ENCODE measurements at places on chromosomes 3 and 15.

DNA sequence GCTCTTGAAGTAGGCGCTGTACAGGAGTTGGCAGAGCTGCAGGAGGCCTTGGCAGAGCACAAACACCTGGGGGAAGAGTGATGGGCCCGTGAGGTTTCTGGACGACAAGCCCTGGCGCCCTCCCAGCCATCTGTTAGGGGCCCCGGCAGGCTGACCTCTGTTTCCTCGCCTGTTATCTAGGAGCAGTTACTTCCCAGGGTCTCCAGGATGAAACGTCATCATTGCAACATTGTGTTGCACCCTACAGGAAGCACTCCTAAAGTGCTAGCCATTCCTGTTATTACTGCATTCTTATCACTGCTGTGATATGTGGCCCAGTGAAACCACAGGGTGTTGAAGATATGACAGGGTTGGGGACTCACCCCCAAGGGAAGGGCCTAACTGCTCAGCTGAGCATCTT is 50.2 kb downstream of the SLCO2A1 start:
- no peak for DNase-seq

GRCh38 chr3:126194713-126195305 is 14.4 kb upstream of the ALDH1L1 start:
- no peak for DNase-seq

DNA sequence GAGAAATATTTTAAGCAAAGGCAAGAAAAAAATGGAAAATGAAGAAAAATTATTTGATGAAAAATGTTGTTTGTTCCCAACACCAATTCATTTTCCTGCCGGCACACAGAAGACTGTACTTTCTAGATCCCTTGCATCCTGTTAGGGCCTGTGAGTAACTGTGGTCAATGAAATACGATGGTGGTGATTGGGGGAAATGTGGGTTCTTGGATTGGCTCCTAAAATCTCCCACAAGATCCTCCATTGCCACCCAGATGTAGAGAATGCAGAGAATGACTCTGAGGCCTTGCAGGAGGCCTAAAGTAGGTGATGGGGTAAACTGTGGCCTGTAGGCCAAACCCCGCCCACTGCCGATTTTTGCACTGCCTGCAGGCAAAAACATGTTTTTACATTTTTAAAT is 46.3 kb upstream of the C3orf70 start:
- no peak for DNase-seq

DNA sequence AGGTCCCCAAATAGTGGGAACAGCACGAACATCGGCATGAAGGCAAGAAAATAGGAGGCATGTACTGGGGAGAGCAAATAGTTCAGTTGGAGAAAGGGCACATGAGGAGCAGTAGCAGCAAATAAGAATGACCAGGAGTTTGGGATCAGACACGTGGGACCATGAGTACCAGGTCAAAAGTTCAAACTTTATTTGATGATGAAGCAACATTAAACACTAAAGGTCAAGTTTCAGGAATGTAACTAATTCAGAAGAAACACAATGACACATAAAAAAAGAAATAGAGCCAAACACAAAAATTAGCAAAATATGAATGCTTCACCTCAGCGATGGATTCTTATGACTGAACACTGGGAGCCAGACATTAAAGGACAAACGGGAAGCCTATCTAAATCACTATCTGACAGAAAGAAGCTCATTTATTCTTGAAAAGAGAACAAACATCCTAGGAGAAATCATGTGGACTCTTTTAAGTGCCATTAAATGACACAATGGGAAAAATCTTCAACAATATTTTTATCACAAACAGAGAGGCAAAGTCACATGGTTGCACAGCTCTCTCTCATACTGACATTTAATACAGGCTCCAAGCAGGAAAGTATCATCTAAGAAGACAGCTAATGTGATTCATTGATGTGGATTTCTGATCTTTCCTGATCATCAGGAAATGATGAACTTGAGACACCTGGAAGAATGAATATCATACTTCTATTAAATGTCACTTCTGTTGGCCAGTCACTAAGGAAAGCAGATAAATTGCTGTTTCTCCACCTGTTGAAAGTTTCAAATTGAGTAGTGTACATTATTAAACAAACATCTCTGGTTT is 216.9 kb upstream of the THBS1 start:
- no peak for DNase-seq

DNA sequence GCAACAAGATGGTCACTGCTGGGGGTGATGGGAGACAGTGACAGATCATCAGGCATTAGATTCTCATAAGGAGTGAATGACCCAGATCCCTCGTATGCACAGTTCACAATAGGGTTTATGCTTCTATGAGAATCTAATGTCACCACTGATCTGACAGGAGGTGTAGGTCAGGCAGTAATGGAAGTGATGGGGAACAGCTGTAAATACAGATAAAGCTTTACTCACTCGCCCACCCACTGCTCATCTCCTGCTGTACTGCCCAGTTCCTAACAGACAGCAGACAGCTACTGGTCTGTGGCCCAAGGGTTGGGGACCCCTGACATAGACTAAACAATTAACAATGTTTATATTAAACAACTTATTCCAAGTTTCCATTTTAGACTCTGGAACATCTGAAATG is 25.4 kb downstream of the IFT80 start:
- DNase-seq = no peak

GRCh38 chr3:34444137-34444536 is 645.7 kb downstream of the PDCD6IP start:
- no peak for DNase-seq

- DNase-seq = no peak
Observed at GRCh38 chr15:99021027-99021627, 13.5 kb upstream of the PGPEP1L start.

DNA sequence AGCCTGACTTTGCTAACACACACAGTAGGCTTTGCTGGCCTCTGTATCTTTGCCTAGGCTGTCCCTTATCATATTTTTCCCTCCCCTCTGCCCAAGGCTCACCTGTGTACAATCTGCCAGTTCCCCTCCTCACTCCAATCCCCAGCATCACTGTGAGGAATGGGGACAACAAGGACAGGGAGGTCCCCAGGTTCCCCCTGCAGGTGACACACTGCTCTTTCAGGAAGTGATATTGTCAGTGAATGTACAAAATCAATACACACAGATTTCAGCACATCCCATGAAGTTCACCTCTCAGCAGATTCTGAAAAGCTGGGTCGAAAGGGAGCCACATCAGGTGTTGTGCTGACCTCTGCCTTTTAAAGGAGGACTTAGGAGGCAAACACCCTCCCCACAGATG is 177.5 kb downstream of the RAB11A start:
- no peak for DNase-seq

DNA sequence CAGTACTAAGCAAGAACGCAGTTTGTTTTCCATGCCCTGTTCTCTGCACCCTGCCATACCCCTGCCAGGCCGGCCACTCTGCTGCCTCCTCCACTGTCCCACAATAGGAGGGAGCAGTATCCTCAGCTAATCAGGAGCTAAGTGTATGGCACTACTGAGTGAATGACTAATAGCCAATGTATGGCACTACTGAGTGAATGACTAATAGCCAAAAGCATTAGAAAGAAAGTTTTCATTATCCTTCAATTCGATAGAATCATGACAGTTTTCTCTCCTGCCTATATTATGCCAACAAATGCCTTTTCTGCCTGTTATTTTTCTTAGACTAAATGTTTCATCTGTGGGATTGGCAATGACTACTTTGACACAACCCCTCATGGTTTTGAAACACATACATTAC is 107.5 kb upstream of the CHRM5 start:
- DNase-seq = no peak

DNA sequence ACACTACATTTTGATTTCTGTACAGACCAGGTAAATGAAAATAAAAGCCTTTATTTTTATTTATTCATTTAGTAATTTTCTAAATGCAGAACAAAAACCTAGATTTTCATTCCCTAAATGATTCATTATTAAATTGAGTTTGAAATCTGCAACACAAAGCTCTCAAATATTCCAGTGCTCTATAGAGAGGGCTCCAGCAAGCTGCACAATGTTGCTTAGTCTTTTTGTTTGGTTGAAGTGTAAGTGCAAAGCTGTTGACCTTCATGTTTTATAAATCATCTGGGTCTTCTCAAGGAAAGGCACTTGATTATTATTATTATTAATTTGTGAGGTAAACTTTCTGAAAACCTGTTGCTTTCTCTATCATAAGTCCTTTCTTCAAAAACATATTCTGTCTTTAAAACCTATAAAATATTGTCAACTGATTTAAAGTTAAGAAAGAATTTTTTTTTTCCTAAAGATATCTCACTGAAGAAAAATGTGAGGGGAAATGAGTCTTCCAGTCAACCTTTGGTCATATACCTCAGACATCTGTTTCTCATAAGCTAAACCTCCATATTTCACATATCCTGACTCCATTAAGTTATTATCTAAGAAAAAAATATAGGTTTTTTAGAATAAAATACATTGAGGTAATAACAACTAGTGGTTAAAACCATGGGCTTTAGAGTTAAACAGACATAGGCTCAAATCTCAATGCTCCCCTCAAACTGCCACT is 100.7 kb downstream of the ZIC4 start:
- DNase-seq = no peak

DNA sequence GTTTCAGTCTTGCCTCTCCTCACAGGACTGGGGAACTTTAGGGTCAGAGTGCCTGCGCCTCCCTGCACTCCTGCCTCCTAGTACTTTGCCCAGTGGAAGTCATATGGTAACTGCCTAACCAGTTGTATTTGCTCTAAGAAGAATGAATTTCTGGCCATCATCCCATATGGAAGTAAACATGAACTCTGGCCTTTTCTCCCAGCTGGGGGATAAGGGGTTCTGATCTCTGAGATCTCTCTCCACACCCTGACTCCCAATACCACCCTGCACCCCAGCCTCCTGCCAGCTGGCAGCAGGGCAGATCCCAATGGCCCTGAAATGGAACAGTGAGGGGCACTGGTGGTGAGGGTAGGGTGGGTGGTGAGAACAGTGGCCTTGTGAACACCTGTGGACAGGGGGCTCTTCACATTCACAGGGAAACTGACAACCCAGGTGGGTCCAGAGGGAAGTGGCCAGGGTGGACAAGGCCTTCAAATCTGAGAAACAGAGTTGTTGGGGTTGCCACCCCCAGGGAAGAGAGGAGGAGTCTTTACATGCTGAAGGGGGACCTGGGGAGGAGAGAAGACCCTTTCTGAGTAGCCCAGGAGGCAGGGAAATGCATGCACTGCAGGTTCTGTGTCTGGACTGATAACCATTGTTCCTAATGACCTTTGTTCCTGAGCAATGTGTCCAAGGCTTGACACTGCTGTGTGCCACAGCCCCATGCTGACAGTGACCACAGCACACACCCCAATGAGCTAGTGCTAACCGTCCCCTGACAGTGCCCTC is 36.9 kb downstream of the RHCG start:
- no peak for DNase-seq

- no peak for DNase-seq
Observed at GRCh38 chr15:64634576-64635498, 140.6 kb downstream of the RBPMS2 start.

DNA sequence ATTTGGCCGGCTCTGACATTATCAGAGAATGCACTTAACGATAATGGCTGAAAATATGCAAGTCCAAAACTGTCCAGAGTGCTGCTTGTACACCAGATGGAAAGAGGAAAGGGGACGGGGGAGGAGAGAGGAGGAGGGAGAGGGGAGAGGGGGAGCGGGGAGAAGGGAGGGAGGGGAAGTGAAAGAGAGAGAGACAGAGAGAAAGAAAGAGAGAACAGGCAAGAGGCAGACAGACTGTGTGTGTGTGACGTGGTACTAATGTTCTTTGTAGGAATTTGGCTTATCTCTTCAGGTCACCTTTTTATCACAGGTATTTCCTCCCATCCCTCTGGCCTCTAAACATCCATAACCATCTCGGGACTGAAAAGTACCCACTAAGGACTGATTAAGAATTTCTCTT is 75.1 kb upstream of the LMOD3 start:
- DNase-seq = no peak

DNA sequence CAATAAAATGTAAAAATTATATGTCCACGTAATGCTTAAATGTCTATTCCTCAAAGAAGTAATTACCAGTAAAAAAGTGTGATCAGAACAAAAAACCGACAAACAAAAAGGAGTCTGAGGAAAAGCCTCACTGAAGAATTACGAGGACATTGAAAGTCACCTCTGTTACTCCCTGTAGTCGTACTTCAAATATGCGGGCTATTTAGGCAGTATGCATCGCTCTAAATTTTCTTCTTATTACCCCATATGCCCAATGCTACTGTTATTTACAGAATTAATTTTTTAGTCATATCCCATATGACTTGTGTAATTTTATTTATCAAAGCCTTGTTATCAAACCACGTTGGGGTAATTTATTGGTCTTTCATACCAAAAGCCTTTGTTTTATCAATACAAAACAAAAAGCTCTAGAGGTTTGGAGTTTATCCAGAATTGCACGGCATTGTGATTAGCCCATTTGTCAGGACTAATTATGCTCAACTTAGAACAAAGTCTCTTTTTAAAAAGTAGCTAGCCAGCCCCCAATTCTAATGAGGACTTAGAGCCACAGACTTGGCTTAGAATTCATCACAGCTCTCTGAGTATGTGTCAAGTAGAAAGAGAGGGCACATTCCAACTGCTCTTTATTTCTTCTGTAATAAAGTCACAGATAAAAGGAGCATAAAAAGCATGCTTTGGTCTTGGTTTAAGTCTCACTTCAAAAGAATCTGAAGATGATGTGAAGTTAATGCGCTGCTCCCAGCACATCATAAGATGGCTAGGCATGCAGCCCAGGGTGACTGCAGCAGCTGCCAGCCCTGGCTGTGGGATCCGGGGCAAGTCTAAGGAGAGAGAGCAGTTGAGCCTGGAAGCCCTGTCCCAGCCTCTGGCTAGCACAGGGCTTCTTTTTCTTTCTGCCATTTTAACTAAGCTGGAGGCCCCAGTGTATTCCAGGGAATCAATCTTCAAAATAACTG is 521.0 kb downstream of the GABRG3 start:
- no peak for DNase-seq

DNA sequence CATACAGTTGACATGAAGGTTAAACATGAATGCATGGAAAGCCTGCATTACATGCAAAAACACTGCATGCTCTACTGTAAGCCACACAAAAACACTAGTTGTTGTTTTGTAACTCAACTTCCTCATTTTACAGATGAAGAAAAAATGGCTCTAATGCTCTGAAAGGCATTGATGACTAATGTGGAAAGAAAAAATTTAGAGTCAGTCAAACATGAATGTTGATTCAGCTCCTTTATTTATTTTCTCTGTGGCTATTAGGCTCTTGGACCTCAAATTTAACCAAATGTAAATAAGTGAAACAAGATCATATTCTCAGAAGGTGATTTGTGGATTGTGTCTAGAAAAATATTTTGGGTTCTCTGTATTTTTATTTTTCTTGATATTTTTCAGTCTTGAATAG is 336.7 kb upstream of the ZNF717 start:
- DNase-seq = no peak

GRCh38 chr15:44713006-44713966 is 2.0 kb downstream of the B2M start:
- no peak for DNase-seq
